NCI-H1105 treated with DMSO at 0.1 percent for 48 hours (cell line): ENCODE measurements at places on chromosomes 12 and 14.

DNA sequence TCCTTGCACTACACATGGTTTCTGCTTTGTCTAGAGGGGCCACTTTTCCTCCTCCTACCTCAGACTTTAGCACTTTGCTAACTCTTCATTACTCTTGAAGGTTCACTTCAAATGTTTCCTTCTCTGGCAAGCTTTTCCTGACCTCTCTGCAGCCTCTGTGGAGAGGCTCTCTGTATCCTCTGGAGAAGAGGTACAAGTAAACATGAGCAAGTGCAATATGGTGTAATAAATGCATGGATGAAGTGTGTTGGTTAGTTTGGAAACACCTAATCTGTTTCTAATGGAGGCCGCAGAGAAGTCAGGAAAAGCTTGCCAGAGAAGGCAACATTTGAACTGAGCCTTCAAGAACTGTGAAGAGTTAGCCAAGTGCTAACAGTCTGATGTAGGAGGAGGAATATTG, 329.3 kb downstream of the GRIN2B start:
- DNase-seq: no peak

DNA sequence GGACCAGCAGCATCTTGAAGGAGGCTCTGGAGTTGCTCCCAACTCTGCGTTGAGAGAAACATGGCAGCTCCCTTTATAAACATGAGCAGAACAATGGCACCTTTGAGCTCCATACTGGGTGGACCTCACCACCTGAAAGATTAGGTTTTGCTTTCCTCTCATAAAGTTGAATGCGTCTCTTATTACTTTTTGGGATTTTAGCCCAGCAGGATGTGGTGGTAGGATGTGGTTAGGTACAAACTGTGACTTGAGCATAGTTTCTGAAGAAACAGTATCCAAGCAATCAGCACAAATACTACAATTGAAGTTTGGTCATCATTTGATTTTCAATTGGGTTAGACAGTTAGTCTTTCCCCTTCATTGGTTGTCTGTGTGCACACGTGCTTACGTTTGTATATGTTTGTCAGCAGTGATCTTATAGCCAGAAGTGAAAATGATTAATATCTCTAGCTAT, at the start of gene PRR4:
Gene PRR4, minus strand, starts transcription at position 51 of the 454 bp plus-strand sequence. Its CDS starts 38 bp downstream, at position 13.
- no peak for DNase-seq

DNA sequence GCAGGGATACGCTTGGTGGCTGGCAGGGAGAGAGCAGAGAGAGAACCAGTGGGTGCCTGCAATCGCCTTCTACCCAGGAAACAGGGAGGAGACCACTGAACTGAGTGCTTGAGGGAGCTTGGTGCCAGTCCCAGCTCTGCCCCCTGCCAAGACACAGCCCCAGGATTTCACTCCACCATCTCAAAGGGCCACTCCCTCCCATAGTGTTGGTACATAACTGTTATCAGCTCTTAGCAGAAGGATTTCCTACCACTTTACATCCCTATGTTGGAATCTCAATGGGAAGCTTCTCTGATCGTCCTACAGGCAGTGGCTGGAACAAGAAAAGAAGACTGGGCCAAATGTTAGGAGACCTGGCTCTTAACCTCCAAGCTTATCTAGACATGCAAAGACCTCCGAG, 157.4 kb upstream of the FOXN3 start:
- DNase-seq: no peak

DNA sequence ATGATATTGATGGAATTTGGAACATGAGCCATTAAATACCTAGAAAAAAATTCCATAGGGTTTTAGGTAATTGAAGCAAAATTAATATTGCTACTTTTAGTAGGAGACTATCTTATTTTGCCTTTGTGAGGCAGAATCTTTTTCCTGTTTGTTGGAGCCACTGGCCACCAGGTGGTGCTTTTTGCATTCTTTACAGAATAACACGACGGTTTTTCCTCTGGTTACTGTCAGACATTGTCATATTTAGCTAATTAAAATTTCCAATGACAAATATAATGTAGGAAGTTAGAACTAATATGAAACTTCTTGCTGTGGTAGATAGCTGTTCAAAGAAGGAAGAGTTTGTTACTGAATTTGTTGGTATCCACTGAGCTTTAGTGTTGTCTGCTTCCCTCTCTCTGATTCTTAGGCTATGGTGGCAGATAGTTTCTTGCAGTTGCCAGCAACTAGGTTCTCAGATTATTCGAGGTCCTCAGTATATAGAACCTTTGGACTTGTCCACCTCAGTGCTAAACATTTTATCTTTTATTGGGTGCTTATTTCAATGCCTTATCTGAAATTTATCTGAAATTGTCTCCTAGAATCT, 25.7 kb downstream of the RAB21 start:
- DNase-seq: peak; percentile 28

DNA sequence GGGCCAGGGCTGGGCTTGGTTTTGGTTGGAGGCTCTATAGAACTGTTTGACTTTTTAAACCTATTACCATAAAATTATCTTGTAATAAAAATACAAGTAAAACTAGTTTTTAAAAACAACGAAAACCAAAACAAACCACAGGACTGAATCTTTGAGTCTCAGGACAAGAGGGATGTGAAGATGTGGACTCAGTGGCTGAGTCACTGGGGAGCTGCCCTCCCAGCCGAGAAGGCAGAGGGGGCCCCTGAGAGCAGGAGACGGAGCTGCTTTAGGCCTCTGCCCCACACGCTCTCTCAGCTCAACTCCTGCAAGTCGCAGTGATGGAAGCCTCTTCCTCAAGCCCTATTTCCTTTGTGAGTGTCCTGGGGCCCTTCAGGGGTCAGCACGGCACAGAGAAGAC, 59.0 kb downstream of the CDC42BPB start:
- DNase-seq: no peak

- peak; percentile 67 for DNase-seq
Observed at GRCh38 chr12:44000309-44000952, 164.6 kb downstream of the TMEM117 start.

DNA sequence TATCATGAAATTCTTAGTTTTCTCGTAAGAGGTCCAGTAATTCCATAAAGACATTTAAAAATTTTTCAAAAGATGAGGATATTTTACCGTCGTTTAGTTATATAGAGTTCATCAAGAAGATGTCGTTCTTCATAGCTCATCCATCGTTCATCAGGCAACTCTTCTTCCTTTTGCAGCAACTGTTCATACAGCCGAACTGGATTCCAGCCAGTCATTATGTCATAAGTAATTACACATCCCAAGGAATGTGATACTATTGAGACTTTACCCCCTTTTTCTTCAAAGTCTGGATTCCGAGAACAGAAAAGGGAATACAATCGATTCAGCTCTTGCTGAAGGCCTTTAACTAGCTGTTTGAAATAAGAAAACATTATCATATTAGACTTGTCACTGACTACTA, 90.3 kb downstream of the DDHD1 start:
- DNase-seq: no peak

DNA sequence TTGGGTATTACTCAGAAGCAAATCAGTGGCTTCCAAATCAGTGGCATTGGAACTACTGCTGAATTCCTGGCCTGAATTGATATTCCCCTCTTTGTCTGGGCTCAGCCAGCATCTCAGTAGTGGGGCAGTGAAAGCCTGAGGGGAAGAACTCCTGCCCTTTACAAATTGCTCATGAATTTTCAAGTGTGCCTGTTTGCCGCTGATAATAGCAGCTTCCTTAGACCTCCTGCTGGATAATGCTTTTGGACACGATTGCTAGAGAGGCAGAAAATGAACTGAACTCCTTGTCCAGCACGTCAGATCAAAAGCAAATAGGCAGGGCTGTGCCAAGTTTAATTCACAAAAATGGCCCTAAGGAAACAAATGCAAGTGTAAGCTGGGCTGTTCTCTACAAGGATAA, 91.3 kb upstream of the GZMB start:
- no peak for DNase-seq

- DNase-seq: peak; percentile 88
Observed at GRCh38 chr12:113135178-113136127, at the start of gene RASAL1. RASAL1 (minus strand) TSS chr12:113135761; CDS start chr12:113135462, 299 bp downstream.

- no peak for DNase-seq
Observed at GRCh38 chr12:130491421-130492357, 154.0 kb downstream of the PIWIL1 start.

DNA sequence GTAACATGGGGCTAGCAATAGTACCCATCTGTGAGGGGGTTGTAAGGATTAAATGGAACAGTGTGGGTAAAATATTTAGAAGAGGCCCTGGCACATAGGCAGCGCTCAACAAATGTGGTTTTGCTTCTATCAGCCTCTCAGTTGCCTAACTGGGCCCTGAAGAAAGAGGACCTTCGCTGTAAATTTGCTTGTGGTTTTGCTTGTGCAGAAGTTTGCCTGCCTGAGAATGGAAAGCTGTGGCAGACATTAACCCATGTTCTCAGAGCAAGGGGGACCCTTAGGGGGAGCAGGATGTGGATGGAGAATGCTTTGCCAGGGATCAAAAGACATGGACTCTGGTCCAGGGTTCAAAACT, 160.1 kb downstream of the BRMS1L start:
- DNase-seq: no peak
